GM23248 (cell line): ENCODE measurements at places on chromosomes 16 and 17. TPM values are rescaled to one million over a fixed set of nuclear protein-coding genes. Genes with fewer than 3 reads are reported as not detected.

DNA sequence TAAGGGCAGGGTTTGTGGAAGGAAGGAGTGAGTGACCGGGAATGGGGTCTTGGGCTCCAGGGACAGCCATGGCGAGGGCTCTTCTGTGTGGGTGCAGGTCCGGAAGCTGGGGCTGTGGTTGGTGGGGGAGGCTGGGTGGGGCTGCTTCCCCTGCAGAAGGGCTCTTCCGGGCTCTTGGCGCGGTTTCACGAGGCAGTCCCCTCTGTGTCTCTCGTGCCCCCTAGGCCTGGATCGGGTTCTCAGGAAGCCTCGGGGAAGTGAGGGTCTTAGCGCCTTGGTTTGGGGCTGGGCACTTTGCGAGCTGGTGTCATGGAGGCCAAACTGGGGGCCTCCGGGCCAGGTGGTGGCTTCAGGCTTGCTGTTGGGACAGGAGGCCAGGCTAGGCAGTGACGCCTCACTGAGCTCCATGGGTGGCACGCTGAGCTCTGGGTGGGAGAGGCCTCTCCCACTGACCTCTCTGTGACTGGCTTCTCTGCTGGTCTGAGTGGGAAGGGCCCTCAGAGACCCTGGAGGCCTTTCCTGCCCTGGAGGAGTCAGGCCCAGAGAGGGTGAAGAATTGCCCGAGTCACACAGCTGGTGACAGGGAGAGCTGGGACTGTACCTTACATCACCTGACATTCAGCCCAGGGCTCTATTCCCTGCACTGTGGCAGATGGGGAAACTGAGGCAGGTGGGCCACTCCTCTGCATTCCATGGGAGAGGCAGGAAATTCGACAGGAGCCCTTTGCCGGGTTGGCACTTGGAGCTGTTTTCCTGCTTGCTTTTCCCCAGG lies 8.2 kb downstream of the ADCY7 start:
- DNase-seq: no peak

ADAMTS18 gene
- not detected in 2 replicates for polyA plus RNA-seq

RAPGEFL1 gene
- polyA plus RNA-seq: 0.77 and 0.96 TPM in 2 replicates

DNA sequence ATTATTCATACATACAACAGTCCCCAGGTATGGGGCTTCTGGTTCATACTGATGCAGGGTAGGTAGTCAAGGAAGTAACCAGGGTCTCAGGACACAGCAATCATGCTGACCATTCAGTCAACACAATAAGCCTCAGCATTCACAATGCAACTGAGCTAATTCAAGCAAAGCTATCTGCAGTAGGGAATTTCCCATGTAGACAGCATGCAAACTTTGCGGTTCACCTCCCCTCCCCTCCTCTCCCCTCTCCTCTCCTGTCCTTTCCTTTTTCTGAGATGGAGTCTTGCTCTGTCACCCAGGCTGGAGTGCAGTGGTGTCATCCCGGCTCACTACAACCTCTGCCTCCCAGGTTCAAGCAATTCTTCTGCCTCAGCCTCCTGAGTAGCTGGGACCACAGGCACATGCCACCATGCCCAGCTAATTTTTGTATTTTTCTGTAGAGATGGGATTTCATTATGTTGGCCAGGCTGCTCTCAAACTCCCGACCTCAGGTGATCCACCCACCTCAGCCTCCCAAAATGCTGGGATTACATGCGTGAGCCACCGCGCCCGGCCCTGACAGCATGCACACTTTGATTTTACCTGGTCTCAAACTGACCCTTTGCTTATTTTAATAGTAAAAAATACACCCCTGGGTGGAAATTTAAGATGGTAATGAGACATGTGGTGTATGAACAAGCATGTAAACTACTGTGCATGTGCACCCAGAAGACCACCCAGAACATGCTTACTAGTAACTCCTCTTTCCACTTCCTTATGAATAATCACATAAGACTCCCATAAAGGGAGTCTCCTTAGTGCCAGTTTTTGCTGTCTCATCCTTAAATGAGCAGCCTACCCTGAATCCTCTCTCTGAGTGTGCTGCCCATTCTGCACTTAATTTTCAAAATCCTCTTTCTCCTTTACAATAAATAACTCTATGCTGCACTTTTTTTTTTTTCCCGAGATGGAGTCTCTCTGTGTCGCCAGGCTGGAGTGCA lies 9.3 kb upstream of the RNF135 start:
- DNase-seq: peak; percentile 68

GRCh38 chr16:70433458-70434103 lies 5.3 kb downstream of the ST3GAL2 start:
- peak; percentile 80 for DNase-seq

TSPOAP1 gene
- 0.63 and 1.0 TPM in 2 replicates for polyA plus RNA-seq

DNA sequence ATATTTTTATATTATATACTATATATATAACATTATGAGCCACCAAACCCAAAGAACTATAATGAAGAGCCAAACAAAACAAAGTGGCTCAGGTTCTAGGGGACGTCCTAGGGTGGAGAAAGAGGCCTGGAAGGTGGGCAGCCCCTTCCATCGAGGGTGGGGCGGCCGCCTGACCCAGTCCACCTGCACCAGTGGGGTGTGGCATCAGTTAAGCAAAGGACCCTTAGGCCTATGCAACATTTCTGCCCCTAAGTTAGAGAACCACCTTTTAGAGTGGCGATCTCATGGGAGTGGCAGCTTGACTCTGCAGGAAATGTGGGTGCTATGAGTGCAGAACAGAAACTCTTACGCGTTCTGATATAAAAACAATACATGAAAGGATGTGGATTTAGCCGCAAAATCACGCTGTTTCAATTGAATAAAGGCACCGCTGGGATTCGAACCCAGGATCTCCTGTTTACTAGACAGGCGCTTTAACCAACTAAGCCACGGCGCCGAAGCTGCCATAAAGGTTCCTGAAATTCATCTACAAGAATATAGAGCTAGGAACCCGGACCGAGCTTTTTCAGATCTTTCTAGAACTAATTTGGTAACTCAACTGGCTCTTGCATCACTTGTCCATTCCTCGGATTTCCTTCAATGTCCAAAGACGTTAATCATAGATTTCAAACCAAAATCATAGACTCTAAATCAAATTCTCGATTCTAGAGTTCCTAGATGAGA lies 15.6 kb upstream of the AURKB start:
- DNase-seq: peak; percentile 85

- peak; percentile 94 for DNase-seq
These were observed 62.0 kb upstream of the MARCHF10 start for GRCh38 chr17:62870030-62870541.

NOS2 gene
- not detected in 2 replicates for polyA plus RNA-seq

- DNase-seq: no peak
These were observed 7.6 kb upstream of the CNP start for GRCh38 chr17:41959030-41959335.

LGALS9B gene
- polyA plus RNA-seq: not detected in 2 replicates

- DNase-seq: no peak
These were observed 574.4 kb downstream of the WWOX start for GRCh38 chr16:78673884-78674283.

GUCY2D gene
- polyA plus RNA-seq: 0.05 TPM in 1 of 2 replicates, not detected in the other

DNA sequence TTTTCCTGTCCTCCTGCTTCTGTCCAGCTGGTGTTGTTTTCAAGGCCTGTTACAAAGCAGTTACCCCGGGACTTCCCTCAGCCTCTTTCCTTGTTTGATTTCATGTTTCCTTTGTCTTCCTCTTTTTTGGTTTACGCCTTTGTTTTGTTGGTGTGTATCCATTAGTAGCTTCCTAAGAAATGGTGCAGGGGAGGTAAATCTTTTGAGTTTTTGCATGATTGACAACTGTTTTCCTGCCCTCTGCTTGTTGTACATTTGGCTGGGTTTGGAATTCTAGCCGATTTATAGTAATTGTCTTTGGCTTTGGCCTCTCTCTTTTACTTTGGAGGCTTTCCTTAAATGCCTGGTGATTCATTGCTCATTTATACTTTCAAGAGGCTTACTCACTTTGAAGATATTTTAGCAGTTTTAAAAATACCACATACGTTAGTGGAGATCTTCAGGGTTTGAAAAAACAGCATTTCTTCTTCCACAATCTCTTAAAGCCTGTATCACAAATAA lies 32.8 kb downstream of the DNAH2 start:
- peak; percentile 91 for DNase-seq

GRCh38 chr17:43212641-43213490 lies 1.2 kb downstream of the TMEM106A start:
- peak; percentile 32 for DNase-seq
